ENCODE measurements at places on chromosomes 3 and 15.
A peak's percentile ranks its signal among the peaks of the same experiment; 100 is the strongest.

- no peak for DNase-seq
Observed at GRCh38 chr3:169545606-169546005, 117.9 kb downstream of the MECOM start.

- DNase-seq = no peak
Observed at GRCh38 chr3:102114264-102114979, 265.1 kb downstream of the NFKBIZ start.

- no peak for DNase-seq
Observed at GRCh38 chr3:184011937-184012889, 5.5 kb downstream of the ABCC5 start.

GRCh38 chr3:23192816-23193215 is 10.3 kb upstream of the UBE2E2 start:
- no peak for DNase-seq

GRCh38 chr3:123283074-123283473 is 81.3 kb downstream of the SEC22A start:
- DNase-seq = no peak

GRCh38 chr3:52805270-52806039 is 10.9 kb downstream of the ITIH3 start:
- no peak for DNase-seq

- DNase-seq = no peak
Observed at GRCh38 chr3:12046406-12046805, 42.2 kb downstream of the SYN2 start.

DNA sequence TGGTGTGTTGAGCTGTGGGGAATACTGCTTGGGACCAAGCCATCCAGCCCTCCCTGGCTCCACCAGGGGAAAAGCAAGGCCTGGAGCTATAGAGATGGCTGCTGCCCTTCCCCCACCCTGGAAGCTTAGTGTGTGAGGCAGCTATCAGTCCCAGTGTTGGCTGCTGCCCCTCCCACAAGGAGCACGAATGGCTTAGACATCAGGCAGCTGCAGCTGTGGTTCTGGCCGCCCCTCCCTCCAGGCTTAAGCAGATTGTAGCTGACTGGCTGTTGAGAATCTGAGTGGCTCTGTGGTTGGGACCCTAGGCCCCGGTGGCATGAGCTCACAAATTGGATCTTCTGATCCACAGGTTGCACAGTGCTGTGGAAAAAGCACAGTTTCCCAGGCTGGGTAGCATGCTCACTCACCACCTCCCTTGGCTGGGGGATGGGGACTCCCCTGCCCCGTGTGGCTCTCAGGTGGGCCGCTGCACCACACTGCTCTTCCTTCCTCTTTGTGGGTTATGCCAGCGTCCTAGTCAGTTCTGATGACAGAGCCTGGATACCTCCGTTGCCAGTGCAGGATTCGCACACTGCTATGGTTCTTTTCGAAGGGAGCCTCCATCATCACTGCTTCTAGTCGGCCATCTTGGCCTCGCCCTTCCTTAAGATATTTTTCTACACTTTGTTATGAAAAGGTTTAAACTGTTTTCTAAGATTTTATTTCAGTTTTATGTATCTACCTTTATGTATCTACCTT is 21.2 kb upstream of the SUCNR1 start:
- DNase-seq = no peak

GRCh38 chr3:146650691-146651442 is 45.7 kb upstream of the PLSCR5 start:
- DNase-seq = no peak

GRCh38 chr15:63463793-63464192 is 40.6 kb upstream of the USP3 start:
- no peak for DNase-seq

GRCh38 chr3:67863869-67864268 is 209.5 kb upstream of the SUCLG2 start:
- DNase-seq = no peak

- DNase-seq = no peak
Observed at GRCh38 chr3:11246663-11246970, 25.6 kb upstream of the ATG7 start.

GRCh38 chr15:74540161-74540760 is 759 bp upstream of the ARID3B start:
- DNase-seq = peak; percentile 14

DNA sequence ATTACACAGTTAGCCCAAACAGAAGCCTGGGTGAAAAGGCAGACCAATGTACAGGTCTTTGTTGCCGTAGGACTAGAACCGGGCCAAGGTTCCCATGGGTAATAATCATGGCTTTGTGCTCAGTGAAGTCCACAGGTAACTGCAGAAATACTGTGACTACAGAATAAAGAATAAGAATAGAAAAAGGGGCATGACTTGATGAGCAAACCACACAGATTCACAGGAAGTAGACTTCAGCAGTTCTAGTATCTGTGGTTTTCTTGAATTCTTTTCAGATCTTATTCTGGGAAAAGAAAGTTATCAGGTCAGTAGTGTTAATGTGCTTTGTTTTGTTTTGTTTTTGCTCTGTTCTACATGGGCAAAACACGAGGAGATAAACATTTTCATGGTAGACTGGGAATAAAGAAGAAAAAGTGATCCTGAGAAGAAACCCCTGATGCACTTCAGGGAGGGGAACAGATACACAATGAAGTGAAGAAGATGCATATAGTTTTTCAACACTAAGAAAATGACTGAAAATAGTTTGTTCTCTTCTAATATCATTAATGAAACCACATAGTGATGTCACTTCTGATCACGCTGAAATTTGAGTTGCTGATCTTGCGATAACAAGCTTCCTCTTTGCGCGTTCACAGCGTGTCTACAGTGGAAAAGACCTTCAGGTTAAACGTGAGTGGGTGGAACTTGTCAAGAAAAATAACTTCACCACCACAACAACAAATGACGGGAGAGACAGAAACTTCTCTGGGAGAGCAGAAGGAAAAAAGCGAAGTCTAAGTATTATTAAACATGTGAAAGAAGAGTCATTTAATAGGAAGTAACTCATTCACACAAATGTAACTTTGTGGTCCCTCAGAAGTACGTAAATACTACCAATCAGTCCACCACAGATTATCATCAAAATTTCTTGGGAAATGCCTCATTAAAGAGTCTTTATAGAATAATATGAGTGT is 315.8 kb upstream of the SATB1 start:
- peak; percentile 35 for DNase-seq

GRCh38 chr3:162643245-162643644 is 1146.6 kb downstream of the OTOL1 start:
- DNase-seq = no peak

DNA sequence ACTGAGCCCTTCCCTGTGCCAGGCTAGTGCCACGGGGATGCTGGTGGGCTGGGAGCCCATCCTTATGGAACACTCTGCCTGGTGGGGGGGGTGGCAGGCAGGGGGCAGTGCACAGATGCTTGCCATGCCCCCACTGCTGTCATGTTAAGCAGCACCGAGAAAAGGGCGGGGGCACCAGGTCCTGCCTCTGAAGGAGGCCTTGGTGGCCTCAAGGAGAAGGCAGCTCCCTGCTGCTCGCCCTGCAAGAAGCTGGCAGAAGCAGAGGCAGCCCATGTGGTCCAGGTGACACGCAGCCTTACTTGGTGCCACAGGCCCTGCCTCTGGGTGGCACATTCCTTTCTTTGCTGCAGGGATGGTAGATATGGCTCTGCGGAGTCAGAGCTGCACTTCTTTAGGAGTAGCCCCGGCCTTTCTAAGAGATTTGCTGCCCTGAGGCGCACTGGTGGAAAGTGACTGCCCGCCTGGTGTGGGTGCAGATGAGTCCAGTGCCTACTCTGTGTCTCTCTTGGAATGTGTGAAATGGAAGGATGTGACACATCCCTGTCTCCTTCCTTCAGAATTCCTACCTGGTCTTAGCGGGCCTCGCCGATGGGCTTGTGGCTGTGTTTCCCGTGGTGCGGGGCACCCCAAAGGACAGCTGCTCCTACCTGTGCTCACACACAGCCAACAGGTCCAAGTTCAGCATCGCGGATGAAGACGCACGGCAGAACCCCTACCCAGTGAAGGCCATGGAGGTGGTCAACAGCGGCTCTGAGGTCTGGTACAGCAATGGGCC is 145.8 kb downstream of the LRRK1 start:
- DNase-seq = no peak

DNA sequence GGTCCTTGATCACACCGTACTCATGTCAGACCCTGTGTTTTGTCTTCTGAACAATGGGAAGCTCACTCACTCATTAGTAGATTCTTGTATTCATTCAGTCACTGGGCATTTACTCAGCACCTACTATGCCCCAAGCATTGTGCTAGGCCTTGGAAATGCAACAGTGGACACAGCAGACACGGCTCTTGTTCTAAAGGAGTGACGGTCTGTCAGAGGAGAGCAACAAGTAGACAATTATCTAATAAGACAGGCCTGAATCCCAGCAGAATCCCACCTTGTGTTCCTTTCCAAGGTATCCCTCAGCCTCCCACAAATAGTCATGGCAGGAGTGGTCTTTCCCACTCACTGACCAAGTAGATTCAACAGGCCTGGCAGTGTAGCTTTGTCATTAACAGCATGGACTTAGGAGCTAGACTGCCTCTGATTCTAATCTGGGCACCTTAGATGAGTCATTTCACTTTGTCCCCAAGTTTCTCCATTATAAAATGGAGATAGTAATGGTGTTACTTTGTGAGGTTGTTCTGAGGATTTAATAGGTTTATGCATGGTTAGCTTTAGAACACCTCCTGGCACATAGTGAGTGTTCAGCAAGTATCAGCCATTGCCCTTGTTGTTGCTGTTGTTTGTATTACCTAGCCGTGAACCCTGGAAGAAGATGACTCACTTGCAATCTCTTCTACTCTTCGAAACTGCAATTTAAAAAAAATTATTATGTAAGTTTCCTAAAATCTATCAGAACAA is 69.1 kb downstream of the SSUH2 start:
- no peak for DNase-seq

- DNase-seq = no peak
Observed at GRCh38 chr15:81785181-81785580, 260.6 kb downstream of the MEX3B start.

DNA sequence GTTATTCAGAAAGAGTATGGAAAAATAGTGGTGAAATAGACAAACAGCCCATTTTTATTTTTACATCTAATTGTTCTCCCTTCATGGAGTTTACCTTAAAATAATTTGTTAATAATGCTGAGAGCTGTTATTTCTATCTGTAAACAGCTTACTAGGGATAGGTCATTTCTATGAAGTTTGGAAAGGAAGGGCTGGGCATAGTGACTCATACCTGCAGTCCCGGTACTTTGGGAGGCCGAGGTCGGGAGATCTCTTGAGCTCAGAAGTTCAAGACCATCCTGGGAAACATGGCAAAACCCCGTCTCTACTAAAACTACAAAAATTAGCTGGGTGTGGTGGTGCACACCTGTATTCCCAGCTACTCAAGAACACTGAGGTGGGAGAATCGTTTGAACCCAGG is 624.3 kb upstream of the LMCD1 start:
- DNase-seq = no peak

- DNase-seq = no peak
Observed at GRCh38 chr3:168534761-168535160, 439.0 kb upstream of the GOLIM4 start.

GRCh38 chr3:108826309-108827187 is 4.0 kb downstream of the TRAT1 start:
- DNase-seq = no peak

DNA sequence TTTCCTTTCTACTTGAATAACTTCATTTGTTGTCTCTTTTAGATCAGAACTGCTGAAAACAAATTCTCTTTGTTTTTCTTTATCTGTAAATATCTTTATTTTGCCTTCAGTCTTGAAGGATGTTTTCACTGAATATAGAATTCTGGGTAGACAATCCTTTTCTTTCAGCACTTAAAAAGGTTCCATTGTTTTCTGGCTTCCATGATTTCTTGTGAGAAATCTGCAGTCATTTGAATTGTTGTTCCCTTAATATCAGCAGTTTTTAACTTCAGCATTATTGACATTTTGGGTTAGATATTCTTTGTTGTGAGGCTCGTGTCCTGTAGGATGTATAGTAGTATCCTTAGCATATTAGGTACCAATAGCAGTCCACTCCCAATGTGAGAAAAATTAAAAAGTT is 65.8 kb downstream of the SV2B start:
- DNase-seq = no peak

GRCh38 chr15:33908406-33908805 is 59.9 kb upstream of the CHRM5 start:
- DNase-seq = no peak

DNA sequence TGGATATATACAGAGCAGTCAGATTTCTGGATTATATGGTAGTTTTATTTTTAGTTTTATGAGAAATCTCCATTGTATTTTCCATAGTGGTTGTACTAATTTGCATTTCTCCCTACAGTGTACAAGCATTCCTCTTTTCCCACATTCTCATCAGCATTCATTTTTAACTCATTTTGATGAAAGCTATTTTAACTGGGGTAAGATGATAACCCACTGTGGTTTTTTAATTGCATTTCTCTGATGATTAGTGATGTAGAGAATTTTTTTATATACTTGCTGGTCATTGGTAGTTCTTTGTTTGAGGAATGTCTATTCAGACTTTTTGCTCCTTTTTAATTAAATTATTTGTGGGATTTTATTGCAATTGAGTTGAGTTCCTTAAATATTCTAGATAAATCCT is 903.6 kb downstream of the DIPK2A start:
- no peak for DNase-seq

Measured in MV-4-11 (cell line).